ENCODE measurements at places on chromosomes 3 and 15. TPM values are rescaled to one million over a fixed set of nuclear protein-coding genes. Genes with fewer than 3 reads are reported as not detected.

The SSUH2 gene
- not detected for total RNA-seq

The RABL3 gene
- 14.3 TPM for total RNA-seq

The ARHGAP31 gene
- total RNA-seq, result 3.3 TPM

The DPPA2 gene
- not detected for total RNA-seq

The TRPM1 gene
- total RNA-seq, result not detected

The MLF1 gene
- total RNA-seq, result 8.2 TPM

The TBC1D21 gene
- not detected for total RNA-seq

The GOLGA8T gene
- 0.17 TPM for total RNA-seq

The EXD1 gene
- not detected for total RNA-seq

The ADAMTS17 gene
- total RNA-seq, result not detected

The VILL gene
- 8.7 TPM for total RNA-seq

The TUSC2 gene
- 8.4 TPM for total RNA-seq

The TMEM108 gene
- total RNA-seq, result not detected

The STRA6 gene
- total RNA-seq, result 0.79 TPM

The MNS1 gene
- total RNA-seq, result 1.9 TPM

The CYFIP1 gene
- total RNA-seq, result 69.3 TPM

Measured in bronchial smooth muscle cell (primary cell).